GM10248 (cell line): ENCODE measurements at places on chromosomes 1 and 21.

- peak; percentile 26 for DNase-seq
Observed at GRCh38 chr1:169009666-169010065, 96.8 kb upstream of the ATP1B1 start.

GRCh38 chr1:200257235-200257634, 152.6 kb downstream of the ZNF281 start:
- no peak for DNase-seq

DNA sequence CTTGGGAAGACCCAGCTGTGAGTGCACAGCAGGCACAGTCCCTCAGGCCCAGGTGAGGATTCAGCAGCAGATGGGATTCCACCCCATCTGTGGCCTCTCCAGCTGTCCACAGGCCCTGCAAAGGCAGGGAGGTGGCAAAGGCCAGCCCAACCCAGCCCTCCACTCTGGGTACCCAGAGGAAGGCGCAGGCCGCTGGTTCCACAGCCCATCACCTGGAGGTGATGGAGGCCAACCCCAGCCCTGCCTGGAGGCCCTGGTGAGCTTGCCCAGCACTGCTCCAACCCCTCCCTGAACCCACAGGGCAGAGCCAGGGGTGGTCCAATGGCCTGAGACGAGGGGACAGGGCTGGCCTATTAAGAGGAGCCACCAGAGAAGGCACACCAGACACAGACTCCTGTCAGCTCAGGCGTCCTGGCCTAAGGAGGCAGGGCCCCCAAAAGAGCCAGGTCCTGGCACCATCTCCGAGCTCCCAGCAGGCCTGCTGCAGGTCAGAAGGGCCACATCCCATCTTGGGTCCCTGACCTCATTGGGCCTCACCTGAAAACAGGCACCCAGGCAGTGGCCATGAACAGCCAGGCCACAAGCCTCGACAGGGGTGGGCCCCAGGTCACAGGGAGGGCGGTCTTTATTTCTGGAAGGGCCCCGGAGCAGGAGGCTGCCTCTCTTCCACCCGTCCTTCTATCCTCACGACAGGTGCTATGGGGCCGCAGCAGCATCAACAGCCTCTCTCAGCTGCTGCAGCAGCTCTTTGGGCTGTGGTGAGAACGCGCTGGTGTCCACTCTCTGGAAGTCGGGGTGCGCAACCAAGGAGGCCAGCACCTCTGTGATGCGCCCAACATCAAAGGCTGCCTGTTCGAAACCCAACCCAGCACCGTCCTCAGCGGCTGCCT, 3.2 kb downstream of the JMJD4 start:
- no peak for DNase-seq

DNA sequence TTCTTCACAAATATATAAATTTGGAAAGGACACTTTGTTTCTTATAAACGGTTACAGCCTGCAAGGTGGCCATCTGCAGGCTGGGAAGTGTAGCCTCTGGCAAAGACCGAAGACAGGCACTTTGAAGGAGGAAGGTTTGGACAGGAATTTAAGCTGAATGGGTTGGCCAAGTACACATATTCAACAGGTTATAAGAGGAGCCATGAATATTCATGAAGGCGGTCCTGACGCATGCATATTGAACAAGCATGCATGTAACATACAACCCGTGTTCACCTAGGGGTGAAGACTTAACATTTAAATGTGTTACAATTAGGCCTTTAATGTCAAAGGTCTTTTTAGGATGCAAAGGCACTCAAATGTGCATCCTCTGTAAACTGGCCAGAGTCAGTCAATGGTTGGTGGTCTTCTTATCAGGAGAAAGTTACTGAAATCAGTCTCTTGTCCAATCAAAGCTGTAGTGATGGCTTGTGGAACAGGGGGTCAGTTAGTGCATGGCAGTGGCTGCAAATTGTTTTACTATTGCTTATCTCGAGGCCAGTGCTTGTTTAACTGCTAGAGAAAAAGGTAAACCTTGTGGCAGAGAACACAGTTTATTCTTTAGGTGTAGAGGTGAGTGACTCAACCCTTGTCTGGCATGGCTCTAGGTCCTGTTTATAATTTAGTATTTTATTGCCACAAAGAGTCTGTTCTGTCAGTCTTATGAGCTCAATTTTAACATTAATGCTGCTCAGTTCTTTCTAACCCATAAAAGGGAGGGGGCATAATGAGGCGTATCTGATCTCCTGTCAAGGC, 70.3 kb upstream of the F3 start:
- DNase-seq: no peak

GRCh38 chr1:176243746-176244145, 36.7 kb upstream of the COP1 start:
- DNase-seq: no peak

DNA sequence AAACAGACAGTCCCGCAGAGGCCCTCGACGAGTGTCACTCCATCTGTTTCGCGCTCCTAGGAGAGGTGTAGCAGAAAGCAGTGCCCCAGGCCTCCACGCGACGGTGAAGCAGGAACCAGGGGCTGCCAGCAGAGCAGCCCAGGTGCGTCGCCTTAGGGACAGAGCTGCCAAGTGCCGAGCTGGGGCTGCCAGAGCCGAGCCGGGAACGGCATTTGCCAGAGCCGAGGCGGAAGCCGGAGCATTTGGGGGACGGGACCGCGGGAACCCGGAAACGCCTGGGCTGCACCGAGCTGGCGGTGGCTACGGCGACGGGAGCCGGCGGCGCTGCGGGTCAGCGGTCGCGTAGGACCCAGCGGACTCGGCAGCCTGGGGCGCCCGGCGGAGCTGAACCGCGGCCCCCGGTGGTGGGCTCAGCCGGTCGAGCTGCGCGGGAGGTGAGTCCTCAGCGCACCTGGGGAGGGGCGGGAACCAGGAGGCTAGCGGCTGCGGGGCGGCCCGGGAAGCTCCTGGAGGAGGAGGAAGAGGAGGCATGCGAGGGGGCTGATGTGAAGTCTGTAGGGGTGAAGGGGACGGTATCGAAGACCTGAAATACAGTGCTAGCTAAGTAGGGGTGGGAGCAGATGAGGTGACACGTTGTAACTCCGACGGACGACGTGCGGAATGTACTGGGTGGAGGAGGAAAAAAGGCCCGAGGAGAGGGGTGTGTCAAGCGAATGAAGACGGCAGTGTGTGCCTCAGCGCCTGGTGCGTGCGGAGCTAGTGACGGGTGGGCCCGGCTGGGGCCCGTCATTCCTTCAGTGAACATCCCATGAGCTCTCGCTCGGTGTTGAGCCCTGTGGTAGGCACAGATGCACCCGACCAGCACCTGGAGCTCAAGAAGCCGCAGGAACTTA, at the start of gene SLC35A3:
Gene SLC35A3 (plus strand): TSS at position 268 of the 893 bp plus-strand sequence. CDS start 23,559 bp downstream, outside the sequence.
- peak; percentile 91 for DNase-seq

- DNase-seq: no peak
Observed at GRCh38 chr21:38264571-38264970, 7.8 kb downstream of the KCNJ15 start.

GRCh38 chr1:184110272-184111204, 59.0 kb downstream of the TSEN15 start:
- DNase-seq: no peak

- no peak for DNase-seq
Observed at GRCh38 chr1:183231545-183231944, 45.5 kb downstream of the LAMC2 start.

- DNase-seq: no peak
Observed at GRCh38 chr1:195946500-195946899, 661.7 kb downstream of the KCNT2 start.

GRCh38 chr21:14567331-14568279, 21.5 kb upstream of the SAMSN1 start:
- no peak for DNase-seq

DNA sequence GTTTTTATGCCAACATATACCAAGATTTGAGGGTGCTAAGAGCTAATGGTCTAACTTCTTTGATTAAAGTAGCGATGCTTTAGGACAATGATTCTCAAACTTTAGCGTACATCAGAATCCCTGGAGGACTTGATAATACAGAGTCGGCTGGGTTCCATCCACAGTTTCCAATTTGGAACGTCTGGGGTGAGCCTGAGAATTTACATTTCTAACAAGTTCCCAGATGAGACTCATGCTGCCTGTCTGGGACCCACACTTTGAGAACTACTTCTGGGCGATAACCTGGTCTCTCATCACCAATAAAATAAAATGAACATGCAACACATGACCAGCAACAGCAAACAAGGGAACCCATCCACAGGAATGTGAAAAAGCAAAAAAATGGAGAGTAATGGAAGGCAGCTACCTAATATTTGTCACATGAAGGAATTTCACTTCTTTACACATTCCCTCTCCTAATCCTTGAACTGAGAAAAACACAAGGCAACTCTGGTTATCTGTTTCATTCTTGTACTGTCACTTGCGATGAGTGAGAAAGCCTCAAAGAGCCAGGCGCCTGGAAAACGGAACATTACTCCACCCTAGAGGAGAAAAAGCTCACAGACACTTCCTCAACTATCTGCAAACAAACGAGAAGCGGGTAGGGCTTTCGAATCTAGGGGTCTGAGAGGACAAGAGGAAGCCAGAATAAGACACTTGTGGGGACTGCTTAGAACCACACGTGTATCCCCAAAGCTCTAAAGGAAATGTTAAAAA, 14.0 kb downstream of the HSF2BP start:
- peak; percentile 55 for DNase-seq

GRCh38 chr1:205623646-205624045, 8.2 kb downstream of the ELK4 start:
- DNase-seq: no peak

GRCh38 chr1:95257758-95258157, 23.7 kb downstream of the RWDD3 start:
- DNase-seq: no peak

GRCh38 chr1:85624361-85624760, 43.8 kb downstream of the CCN1 start:
- DNase-seq: no peak

DNA sequence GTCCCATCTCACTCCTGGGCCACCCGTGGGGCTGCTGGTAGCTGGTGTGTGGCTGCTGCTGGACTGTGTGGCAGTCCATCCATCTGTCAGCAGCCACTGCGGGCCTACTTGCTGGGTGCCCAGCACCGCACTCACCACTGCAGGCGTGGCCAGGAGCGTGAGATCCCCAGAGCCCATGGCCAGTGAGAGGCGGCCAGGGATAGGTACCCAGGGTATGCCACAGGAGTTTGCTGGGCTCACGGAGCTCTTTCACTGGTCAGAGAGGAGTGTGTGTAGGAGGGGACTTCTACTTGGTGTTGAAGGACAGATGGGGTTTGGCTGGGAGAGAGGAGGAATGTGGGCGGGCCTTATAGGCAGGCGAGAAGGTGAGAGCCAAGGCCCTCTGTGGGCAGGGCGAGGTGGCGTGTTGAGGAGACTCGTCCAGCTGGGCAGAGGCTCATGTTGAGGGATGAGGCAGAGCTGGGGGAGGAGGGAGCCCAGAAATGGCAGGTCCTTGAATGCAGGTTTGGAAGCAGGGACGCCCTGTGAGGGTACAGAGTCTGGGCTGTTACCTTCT, 15.0 kb downstream of the QSOX1 start:
- DNase-seq: no peak

DNA sequence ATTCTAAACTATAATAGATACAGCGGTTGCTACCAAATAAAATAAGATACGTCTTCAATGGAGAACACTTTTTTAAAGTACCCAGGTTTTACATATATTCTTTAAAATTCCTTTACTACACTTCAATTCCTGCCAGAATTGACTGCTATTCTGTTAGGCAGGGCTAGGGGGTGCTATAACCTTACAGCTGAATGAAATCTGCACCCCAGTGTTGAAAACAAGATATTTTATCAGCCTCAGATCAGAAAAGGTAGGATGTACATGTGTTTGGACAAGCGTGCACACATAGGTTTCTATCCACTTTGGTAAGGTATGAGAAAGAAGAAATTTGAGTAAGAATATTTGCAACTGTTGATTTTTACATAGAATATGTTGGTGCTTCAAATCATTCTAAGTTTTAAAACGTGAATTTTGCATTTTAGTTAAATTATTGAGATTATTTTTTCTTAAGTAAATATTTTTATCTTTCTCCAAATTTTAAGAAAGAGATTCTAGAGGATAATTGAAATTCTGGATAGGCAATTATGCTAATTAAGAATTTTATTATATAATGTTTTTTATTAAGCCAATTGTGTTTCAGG, 490.8 kb upstream of the ADGRL4 start:
- DNase-seq: peak; percentile 24

DNA sequence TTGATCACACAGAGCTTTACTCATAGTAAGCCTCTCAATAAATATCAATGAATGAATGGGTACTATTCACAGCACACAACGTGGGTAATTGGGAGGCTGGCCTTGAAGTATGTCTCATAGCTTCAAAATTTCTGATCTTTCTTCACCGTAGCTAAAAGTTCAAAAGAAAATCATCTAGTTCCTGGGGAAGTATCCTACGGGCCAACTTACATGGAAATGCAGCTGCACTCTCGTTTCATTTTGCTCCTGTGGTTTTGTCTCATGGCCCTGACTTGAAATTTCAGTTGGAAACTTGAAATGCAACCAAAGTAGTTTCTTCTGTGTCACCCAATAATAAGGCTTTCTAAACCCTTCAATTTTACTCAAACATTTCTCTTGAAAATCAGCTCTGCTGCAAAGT, 76.1 kb upstream of the CNIH3 start:
- no peak for DNase-seq

GRCh38 chr1:64535938-64536835, 66.3 kb downstream of the CACHD1 start:
- no peak for DNase-seq

- no peak for DNase-seq
Observed at GRCh38 chr1:27600498-27601175, 3.3 kb downstream of the AHDC1 start.

DNA sequence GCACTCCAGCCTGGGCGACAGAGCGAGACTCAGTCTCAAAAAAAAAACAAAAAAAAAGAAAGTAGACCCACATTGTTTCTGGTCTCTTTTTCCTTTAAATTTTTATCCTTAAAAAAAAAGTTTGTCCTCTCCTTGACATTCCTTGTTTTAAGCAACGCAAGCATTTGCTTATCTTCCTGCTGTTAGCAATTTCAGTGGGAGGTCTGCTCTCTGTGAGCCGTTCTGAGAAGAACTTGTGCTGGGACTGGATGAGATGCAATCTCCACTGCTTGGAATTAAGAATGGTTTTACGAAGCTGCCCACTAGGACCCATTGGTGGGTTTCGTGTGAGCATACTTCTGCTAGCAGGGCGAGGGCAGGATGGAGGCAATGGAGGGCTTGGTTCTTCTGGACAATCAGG, 225.1 kb upstream of the TMEM51 start:
- DNase-seq: no peak

GRCh38 chr1:59498640-59499039, 201.7 kb downstream of the FGGY start:
- DNase-seq: no peak

GRCh38 chr1:42674214-42674613, 8.0 kb upstream of the YBX1 start:
- DNase-seq: no peak

DNA sequence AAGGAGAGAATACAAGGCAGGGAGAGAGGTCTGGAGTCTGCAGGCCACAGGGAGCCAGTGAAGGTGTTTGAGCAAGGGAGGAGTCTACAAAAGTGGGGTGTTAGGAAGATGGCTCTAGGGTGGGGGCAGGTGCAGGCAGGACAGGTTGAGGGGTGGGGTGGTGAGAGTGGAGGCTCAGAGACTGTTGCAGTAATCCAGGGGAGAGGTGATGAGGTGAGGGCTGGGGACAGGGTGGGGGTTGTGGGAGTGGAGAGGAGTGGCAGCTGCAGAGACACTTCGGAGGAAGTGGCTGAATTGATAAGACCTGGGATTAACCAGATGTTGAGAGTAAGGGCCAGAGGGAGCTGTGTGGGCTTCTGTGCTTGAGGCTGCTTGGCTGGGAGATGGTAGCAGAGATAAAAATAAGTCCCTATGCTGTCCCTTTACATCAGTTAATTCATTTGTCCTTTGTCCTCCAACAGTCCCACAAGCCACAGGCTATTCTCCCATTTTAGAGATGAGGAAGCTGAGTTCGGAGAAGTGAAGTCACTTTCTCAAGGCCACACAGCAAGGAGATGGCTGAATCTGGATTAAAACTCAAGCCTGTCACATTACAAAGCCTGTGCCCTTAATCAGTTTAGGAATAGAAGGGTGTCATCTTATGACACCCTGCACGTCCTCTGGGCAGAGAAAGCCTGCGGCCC, 54.8 kb upstream of the SYNC start:
- DNase-seq: no peak
